ENCODE measurements at places on chromosomes 5 and 9.

DNA sequence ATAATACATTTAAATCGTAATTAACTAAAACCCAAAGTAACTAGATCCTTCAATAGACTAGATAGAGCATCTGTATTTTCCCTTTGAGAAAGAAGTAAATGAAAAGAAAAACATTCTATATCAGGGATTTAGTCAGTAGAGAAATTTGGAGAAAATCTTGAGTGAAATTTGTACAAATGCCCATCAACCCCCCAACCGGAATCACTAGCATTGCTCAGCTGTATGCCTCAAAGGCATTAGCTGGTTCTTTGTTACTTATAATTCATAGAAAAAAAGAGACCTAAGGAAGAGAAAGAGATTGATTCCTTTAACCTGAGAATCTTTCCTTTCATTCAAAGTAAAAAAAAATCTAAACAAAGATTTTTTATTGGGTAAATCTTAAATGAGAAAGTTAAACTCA is 659 bp downstream of the OMD start:
- DNase-seq = no peak

DNA sequence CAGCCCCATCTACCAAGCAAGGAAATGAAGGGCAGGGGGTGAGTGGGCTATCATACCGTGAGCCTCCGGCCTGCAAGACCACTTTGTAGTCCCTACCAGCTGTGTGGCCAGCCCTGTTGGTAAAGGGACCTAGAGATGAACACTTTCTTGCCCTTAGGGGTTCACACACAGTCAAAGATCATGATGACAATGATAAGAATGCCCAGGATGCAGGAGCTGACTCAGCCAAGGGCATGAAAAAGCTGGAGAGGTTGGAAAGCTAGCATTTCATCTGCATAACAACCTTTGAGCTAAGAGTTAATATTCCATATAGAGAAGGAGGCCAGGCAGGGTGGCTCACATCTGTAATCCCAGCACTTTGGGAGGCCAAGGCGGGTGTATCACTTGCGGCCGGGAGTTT is 19.2 kb upstream of the FGFR4 start:
- no peak for DNase-seq

DNA sequence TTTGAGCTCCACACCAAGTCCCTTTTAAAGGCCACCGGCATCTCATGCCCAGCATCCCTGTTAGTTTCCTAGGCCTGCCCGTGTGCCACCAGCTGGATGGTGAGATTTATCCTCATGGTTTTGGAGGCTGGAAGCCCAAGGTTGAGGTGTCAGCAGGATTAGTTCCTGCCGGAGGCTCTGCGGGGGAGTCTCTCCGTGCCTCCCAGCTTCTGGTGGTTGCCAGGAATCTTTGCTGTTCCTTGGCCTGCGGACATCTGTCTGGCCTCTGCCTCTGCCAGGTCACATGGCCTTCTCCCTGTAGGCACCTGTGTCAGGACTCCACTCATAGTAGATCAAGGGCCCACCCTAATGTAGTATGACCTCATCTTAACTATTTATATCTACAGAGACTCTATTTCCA is 45.4 kb downstream of the JADE2 start:
- no peak for DNase-seq

GRCh38 chr9:124412228-124412575 is 3.0 kb downstream of the PSMB7 start:
- peak; percentile 43 for DNase-seq

- no peak for DNase-seq
Observed at GRCh38 chr5:18792145-18792544, 1157.9 kb downstream of the TAF11L14 start.

GRCh38 chr9:105359892-105360291 is 87.9 kb upstream of the FSD1L start:
- DNase-seq = peak; percentile 72

DNA sequence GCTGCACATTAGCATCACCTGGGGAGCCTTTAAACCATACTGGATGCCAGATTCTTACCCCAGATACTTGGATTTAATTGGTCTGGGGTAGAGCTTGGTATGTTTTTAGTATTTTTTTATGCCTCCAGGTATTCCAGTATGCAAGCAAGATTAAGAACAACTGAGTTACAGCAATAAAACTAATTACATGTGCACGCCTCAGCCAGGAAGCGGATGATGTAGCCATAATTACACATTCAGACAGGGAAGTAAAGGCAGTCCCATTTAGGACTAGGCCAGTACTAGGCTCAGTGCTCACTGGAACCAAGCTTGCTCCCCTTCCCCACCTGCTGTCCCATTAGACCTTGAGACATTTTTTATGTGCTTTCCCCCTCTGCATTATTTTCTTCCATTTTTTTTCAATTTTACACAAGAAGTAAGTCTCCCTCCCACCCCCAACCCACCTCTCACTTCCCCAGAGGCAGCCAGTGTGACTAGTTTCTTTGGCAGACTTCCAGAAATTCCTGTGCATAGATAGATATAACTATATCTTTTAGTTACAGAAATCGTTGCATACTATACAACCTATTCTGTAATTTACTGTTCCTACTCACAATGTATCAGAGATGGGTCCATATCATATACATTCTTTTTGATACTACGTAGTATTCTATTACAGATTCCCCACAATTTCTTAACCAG is 7.1 kb upstream of the GNAQ start:
- no peak for DNase-seq

GRCh38 chr9:34557426-34558321 is 31.9 kb downstream of the CNTFR start:
- no peak for DNase-seq

DNA sequence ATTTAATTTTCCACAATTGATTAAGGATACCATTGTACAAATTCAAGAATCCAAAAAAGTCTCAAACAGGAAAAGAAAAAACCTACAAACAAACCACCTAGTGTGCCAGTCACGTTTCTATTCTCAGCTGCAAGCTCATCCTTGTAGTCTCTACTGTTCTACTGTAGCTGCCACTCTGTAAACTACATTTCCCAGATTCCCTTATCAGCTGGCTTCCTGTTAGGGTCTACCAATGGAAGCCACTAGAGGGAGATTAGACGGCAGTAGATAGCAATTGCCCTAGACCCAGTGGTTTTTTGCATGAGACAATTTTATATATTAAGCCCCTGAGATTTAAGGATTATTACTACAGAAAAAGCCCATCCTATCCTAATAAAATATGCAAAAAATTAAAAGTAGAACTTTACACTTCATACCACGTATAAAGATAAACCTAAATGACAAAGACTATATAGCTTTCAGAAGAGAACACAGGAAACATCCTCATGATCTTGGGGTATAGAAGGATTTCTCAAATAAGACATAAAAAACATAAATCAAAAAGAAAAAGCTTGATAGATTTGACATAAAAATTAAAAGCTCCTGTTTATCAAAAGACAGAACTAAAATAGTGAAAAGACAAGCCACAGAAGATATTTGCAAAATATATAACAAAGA is 37.4 kb downstream of the P4HA2 start:
- DNase-seq = no peak

GRCh38 chr9:130034570-130034969 is 8.4 kb downstream of the FNBP1 start:
- DNase-seq = no peak

DNA sequence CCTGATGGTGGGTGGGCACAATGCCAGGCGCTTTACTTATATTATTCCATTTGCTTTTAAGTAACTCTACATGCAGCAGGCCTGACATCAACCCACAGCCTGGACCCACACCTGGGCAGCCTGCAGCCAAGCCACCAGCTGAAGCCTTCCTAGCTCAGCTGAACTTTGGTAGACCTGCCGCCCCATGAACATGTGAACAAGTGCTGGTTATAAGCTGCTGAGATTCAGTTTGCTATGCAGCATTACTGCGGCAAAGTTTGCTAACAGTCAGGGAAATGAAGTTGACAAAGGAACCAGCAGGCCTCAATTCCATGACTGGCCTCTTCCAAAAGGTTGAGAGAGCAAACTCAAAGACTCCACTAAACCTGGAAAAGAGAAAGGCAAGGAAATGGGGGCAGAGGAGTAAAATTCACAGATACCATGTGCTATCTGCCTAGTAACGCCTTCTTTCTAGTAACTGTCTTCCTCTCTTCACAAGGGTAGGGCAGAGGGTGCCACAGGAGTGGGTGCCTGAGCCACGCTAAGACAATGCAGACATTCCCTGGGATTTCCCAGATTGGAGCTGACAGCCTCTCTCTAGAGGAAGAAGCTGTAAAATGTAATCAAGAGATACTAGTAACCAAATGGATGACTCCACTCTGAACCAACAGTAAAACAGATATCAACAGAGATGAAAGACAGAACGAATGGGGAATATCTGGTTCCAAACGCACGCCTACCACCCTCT is 2.9 kb downstream of the BOD1 start:
- no peak for DNase-seq

DNA sequence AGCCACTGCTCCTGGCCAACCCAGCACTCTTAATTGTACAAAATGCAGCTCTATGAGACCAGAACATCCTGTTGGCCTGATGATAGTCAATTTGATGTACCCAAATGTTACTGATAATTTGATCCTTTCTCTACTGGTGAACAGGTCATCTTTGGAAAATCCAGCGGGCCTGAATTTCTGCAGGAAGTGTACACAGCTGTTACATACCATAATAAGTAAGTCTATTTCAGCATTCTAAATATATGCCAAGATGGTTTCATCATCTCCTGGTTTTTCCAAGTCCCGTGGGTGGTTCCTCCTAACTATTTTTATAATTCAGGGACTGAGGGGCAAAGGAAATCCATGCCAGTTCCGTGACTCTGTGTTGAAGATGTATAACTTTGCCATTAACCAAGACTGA is 155.4 kb downstream of the DOCK8 start:
- no peak for DNase-seq

DNA sequence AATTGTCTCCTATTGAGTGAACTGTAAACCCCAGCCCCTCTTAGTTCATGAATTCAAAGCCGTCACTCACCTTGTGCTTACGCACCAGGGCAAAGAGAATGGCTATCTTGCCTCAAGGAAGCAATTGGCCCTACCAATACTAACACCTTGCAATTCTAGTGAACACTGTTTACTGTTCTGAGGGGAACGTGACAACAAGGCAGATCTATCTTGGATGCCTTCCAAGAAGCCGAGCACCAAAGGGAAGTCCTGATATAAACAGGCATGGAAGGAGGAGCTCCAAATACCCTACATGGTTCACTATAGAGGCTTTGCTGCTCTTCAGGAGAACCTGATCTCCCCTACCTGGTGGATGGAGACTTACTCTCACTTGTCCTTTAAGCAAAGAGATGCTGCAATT is 1.7 kb upstream of the PLPPR1 start:
- DNase-seq = no peak

DNA sequence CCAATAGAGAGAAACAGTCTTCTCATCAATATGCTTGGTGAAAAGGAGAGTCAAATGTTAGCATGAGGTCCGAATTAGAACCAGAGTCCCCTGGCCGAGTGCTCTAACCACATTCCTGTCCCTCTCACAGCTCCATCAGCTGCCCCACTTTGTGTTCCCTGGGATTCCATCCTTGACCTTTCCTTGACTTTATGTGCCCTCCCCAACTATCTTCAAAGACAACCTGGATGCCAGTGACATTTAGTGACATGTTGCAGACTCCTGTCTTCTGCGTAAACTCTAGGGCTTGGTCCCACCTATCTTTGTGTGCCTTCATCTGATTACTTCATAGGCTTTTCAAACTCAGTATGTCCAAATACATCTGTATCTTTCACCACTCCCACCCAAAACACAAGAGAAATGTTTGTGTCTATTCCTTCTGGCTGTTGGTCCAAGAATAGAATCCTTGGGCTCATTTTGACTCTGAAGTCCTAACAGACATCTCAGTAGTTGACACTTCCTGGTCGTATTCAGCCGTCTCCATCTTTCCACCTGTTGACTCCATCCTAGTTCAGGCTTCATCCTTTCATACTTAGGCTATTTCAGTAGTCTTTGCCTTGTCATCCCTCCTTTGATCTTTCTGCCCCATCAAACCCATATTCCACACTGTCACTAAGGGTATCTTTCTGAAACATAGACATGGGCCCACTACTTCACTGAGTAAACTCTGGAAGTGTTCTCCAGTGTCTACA is 101.4 kb upstream of the CD180 start:
- DNase-seq = no peak

GRCh38 chr5:126443374-126443851 is 20.2 kb downstream of the GRAMD2B start:
- DNase-seq = no peak

DNA sequence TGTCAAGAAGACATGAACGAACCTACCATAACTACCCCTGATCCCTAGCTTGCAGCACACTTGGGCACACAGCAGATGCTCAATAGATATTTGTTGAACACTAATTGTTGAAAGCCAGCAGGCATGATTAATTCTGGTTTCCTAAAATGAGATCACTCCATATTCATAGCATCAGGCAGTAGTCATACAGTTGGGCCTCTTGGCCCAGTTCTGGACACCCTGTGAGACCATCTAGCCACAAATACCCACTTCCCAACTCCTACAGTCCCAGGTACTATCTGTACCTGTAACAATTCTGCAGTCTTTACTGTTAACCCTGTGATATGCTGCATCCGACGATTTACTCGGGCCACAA is 24.2 kb downstream of the P4HA2 start:
- no peak for DNase-seq

- no peak for DNase-seq
Observed at GRCh38 chr9:35226651-35227050, 64.8 kb downstream of the UNC13B start.

GRCh38 chr9:18588002-18588401 is 114.0 kb downstream of the ADAMTSL1 start:
- DNase-seq = no peak

- no peak for DNase-seq
Observed at GRCh38 chr9:113991714-113992113, 86.4 kb downstream of the AMBP start.

- DNase-seq = no peak
Observed at GRCh38 chr5:1010641-1011046, 2.0 kb downstream of the NKD2 start.

DNA sequence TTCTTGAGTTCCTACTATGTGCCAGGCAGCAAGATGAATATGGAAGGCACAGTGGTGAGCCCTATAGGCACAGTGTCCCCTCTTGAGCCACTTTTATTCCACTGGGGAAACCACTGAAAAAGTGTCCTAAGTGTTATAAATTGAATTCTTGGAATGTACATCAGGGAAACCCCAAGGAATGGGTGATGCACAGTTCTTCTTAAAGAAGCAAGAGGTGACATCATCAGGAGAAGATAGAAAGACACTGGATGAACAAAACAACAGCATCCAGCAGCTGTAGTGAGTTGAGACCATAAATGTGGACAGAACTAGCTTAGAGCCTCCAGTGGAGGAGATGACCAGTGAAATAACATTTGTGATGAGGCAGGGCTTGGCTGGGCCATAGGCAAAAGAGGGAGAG is 199.2 kb upstream of the ANKRD55 start:
- no peak for DNase-seq

- DNase-seq = no peak
Observed at GRCh38 chr5:157460921-157461792, 1.1 kb downstream of the NIPAL4 start.

GRCh38 chr5:169071-169727 is 22.1 kb upstream of the LRRC14B start:
- DNase-seq = no peak

DNA sequence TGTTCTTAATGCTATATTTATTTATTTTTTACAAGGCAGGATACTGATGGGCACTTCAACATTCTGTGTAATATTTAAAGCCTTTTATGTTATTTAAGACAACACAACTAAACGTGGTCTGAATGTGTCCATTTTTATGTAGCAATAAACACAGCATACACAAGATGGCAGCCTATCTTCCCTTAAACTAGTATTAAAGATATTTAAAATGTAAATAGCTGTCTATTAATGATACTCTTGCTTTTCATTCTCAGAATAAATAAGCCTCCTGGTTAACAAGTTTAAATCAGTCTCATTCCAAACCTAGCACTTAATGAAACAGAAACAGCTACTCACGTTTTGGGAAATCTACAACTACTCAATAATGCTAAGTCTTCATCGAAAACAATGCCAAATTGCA is 315.7 kb downstream of the MCTP1 start:
- DNase-seq = no peak

Measured in activated CD8-positive, alpha-beta memory T cell treated with anti-CD3 and anti-CD28 coated beads, Interleukin-2, amount 50 U/mL, for 48 hours (primary cell).